ENCODE measurements at places on chromosomes 6 and 20. TPM values are rescaled to one million over a fixed set of nuclear protein-coding genes. Genes with fewer than 3 reads are reported as not detected.

DNA sequence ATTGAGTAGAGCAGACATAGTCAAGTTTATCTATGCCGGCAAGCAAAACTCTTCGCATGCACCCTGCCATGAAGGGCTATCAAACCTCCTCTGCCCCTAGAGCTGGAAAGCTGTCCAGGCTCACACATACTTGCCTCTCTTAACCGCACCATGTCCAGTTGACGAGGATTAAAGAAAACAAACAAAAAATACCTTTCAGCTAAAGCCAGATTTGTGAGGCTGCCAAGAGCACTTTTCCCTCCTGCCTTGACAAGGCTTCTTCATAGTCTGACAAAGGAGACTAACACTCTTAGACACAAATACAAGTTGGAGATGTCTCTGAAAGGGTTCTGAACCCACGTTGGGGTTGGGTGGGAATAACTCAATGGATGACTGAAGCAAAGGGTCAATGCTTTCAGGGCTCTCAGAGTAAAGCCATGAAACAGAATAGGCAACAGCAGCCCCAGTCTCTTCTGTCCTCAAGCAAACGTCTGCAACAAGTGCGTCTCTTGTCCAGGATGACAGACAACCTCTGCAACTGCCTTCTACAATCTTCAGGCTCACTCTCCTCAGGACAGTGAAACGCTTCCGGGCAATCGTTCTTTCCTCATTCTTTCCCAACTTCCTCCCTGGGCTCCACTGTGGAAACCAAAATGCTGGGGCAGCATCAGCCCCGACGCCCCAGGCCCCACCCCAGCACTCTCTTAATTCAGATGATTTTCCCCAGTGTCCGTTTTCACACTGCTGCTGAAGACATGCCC lies 57.8 kb downstream of the AGPAT4 start:
- DNase-seq = no peak

GRCh38 chr6:99353126-99353525 lies 3.7 kb upstream of the FAXC start:
- DNase-seq = no peak

Gene KIAA1755
- 0.46 TPM for total RNA-seq

- DNase-seq = peak; percentile 15
Observed at GRCh38 chr6:1104988-1105670, 206.8 kb upstream of the FOXQ1 start.

GRCh38 chr6:168554472-168554871 lies 113.5 kb downstream of the SMOC2 start:
- no peak for DNase-seq
